ENCODE measurements at places on chromosomes 11 and 22. TPM values are rescaled to one million over a fixed set of nuclear protein-coding genes. Genes with fewer than 3 reads are reported as not detected.

PGA4 gene
- total RNA-seq: not detected

BDNF gene
- 29.8 TPM for total RNA-seq

DNA sequence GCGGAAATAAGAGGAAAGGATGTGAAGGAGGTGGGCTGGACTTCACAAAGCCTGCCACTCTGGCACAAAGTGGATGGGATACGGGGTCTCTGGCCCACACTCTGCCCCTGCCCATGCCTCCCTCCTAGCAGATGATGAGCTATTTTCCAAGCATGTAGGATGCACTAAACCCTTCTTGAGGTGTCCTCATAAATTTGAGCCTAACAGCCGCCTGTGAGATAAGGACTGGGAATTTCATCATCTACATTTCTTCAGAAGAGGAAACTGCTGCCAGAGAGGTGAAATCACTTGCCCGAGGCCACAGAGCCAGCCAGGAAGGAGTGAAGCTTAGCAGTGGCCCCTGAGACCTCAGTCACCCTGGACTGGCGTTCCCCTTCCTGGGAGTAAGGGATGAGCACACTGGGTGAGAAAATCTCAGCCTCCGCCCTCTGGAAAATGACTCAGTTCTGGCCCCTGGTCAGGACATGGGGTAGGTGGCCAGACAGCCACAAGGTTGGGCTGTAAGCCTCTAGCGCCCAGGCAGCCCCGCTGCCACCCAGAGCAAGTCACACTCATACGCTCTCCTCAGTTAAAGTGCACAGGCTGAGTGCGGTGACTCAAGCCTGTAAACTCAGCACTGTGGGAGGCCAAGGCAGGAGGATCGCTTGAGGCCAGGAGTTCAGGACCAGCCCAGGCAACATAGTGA lies 27.9 kb downstream of the MB start:
- DNase-seq: no peak

DNA sequence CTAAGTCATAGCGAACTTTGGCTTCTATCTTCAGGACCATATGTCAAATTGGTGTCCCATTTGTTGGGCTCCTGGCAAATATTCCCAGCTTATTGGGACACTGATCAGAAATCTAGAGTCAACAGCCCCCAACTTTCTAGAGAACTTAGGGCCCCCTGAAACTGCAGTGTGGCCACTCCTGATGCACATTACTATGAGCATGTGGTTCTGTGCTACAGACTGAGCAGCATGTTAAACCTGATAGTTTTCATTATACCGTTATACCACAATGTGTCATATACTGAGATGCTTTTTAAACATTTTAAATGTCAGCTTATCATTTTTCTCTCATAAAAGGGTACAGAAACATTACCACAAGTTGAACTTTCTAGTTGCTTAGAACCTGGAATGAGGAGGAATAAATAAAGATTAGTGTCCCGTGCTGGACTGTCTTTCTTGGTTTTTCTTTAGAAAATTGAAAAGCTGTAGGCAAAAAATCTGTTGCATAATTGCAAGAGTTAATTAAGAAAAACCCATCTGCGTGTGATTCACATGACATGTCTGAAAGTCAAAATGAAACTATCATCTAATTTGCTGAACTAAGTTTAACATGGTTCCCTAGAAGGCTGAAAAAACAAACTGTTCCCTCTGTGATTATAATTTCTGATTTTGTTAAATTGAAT lies 16.4 kb upstream of the CTSC start:
- no peak for DNase-seq

- DNase-seq: no peak
Measured at GRCh38 chr11:70507466-70508230, 109.3 kb downstream of the CTTN start.
